Adipose tissue (tissue), 3 donors: ENCODE measurements at places on chromosomes 13 and 19. TPM values are rescaled to one million over a fixed set of nuclear protein-coding genes. Genes with fewer than 3 reads are reported as not detected.

Gene CGB2
- polyA plus RNA-seq: not detected

Gene KLK8
- polyA plus RNA-seq: 0.97 TPM

Gene SMIM24
- polyA plus RNA-seq: 18.6 TPM

Gene TNNT1
- 16.5 TPM for polyA plus RNA-seq

Gene SELENOV
- polyA plus RNA-seq: not detected

Gene FAM124A
- 0.54 TPM for polyA plus RNA-seq

Gene ZNF256
- 2.5 TPM for polyA plus RNA-seq

Gene TMEM190
- polyA plus RNA-seq: not detected

Gene LRRC25
- 9.8 TPM for polyA plus RNA-seq

Gene CEACAM3
- 1.5 TPM for polyA plus RNA-seq

Gene SPTBN4
- polyA plus RNA-seq: 4.1 TPM

Gene OVOL3
- polyA plus RNA-seq: not detected
